ENCODE measurements at places on chromosomes 7 and 10.

DNA sequence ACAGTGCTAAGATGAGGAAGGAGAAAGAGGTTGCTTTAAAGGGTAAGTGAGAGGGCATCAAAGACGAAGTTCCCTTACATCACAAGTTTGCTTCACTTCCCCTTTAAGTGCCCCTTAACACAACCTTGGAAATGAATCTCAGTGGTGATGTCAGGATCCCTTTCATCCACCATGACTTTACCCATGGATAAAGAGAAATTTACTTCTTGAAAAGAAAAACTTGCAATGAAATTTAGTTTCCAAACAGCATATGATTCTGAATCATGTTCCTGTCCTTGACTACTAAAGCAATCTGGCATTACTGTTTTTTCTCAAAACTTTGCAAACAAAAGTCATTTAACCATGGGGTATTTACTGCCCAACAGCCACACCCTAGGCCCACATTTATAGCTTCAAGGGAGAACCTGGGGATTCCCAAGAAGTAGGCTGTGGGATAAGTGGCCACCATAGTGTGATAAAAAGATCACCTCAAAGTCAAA is 135.9 kb downstream of the ITGB8 start:
- no peak for DNase-seq

DNA sequence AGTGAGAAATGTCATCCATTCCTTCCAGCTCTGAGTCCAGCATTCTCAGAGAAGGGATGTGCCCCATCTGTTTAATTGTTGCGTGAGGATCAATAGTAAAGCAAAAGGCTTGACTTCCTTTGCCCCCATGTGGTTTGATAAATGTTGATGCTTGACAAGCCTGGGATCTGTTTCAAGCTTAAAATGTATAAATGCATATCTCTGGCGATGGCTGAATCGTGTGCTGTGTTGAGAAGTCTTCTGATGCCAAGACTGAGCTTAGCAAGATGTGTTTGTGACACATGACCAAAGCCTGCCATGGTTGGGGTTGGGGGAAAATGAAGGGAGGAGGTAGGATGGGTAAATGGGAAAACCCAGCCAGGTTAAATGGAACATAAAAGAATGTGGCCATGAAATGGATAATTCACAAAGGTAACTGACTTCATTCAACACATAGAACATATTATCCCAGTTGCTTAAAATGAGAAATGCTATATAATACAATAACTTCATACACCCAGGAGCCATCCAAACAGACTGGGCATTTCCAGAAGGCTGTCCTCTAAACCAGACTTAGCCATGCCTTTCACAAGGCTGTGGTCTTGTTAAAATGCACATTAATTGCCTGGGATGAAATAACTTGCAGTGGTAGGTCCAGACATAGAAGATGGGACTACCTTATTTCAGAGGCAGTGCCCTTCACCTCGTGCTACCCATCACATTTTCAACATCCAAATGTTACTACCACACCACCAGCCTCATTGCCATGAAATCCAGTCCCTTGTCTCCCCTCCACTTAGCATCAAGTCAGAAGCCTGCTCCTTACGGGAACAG is 147.3 kb upstream of the PDE1C start:
- DNase-seq, result no peak

DNA sequence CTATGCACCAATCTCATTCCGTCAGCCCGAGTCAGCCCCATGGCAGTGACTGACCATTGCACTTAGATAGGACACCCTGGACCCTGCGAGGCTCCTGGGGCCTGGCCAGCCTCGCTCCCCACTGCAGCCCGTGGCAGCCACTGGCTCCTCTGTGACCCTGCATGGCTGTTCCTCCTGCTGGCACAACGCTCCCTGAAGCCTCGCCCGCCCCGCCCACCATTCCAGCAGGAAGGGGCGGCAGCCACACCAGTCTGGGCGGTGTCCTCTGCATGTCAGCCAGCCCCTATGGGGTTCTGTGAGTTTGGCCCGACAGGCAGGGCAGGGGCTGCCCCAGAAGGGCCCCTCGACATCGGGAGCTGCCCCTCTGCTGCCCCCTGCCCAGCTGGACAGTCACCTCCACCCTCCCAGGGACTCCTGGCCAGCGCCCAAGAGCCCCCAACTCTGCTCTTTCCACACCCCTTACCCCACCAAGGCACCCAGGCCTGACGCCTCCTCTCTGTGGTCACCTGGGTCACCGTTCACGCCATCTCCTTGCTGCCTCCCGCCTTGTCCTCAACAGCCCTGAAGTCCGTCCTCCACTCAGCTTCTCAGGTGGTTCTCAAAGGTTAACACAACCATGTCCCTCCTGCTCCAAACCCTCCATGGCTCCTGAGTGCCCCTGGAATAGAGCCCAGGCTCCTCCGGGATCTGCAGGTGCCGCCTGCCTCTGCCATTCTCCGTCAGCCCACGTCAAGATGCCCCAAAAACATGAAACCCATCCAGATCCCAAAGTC is 103.5 kb downstream of the MICALL2 start:
- DNase-seq, result no peak

GRCh38 chr7:79922894-79923293 is 211.7 kb upstream of the GNAI1 start:
- no peak for DNase-seq

GRCh38 chr10:119211625-119212441 is 4.5 kb downstream of the GRK5 start:
- DNase-seq, result no peak

- DNase-seq, result no peak
Observed at GRCh38 chr10:76738991-76739390, 898.6 kb downstream of the KCNMA1 start.

- peak; percentile 18 for DNase-seq
Observed at GRCh38 chr7:37311355-37311754, 137.3 kb downstream of the ELMO1 start.

- DNase-seq, result no peak
Observed at GRCh38 chr7:133234961-133235875, 17.7 kb upstream of the EXOC4 start.

DNA sequence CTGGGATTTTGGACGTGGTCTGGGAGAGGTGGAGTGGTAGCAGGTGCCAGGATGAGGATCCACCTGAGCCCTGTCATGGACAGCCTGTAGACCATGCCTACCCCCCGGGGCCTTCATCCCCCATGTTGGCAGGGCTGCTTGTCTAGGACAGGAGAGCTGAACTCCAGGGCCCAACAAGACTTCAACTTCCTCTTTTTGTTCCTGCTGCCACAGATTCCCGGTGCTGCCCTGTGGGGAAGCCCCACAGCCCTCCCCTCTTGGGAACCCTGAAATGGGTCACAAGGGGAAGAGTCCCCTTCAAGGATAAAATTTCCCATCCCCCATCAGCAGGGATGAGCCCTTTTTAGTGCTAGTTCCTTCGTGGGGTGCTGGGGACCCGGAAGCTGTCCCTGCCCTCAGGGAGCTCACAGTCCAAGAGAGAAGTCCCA is 1.3 kb upstream of the CUEDC2 start:
- DNase-seq, result no peak

- no peak for DNase-seq
Observed at GRCh38 chr10:78540355-78541076, 506.9 kb downstream of the RPS24 start.

DNA sequence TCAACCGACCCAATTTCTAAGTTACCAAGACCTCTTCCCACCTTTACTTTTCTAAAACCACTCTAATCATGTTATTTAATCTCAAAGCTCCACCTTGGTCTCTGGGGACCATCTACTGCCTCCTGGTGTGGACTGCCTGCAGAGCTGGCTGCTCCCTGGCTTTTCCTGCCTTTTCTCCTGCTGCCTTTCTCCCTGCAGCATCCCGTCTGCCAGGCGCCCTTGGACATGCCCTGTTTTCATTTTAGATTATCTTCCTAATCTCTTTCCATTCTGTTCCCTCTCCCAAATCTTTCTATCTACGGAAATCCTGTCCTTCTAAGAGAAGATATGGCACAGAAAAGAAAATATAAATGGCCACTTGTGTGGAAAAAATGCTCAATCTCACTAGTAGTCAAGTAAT is 23.1 kb downstream of the TCAF1 start:
- DNase-seq, result no peak

DNA sequence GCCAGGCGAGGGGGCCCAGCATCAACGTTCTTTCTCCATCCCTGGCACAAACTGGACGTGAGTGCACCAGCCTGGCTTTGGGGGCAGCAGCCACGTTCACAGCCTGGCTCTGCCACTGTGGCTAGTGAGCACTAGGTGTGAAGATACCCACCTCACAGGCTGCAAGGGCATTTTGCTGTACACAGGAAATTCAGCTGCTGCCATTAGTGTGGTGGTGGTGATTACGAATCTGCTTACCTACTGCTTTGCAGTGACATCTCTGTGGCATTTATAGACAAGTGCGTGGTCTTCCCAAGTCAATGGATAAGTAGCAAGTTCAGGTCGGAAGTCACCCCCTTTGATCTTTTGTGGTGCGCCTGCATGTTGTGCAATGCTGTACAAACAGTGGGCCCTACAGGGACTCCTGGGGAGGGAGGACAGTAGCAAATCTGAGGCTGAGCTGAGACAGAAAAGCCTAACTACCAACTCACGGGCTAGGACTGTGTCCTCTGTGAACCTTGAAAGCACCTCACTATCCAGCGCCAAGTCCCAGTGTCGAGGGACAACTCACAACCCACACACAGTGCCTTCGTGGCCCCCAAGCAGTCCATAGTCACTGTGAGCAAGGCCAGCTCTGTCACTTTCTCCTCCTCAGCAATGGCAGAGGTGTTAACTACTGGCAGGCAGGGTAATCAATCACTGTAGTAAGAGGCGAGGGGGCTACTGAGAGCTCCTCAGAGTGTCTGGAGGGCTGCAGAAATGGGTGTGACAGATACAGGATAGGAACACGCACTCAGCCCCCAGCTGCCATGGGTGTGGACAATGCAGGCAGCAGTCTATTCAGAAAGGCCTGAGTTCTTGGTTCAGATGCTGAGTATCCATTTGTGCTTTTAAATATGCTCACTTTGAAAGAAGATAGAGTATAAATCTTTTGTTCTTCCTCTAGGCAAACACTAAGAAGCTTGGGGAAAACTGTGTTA is 17.0 kb upstream of the MMP21 start:
- DNase-seq, result no peak

DNA sequence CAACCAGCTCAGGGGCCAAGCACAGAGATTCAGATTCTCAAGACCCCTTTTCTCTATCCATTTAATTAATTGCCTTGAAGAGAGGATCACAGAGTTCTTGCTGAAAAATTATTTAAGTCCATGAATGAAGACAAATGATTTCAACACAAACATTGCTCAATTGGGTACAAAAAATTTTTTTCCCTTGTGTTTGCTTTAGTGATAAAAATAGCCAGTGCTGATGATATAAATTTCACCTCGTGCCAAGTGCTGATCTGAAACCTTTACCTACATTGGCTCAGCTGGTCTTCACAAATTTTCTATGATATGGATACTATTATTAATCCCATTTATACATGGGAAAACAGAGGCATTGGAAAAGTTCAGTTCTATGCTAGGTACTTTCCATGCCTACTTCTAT is 377.1 kb downstream of the NRG3 start:
- DNase-seq, result no peak

DNA sequence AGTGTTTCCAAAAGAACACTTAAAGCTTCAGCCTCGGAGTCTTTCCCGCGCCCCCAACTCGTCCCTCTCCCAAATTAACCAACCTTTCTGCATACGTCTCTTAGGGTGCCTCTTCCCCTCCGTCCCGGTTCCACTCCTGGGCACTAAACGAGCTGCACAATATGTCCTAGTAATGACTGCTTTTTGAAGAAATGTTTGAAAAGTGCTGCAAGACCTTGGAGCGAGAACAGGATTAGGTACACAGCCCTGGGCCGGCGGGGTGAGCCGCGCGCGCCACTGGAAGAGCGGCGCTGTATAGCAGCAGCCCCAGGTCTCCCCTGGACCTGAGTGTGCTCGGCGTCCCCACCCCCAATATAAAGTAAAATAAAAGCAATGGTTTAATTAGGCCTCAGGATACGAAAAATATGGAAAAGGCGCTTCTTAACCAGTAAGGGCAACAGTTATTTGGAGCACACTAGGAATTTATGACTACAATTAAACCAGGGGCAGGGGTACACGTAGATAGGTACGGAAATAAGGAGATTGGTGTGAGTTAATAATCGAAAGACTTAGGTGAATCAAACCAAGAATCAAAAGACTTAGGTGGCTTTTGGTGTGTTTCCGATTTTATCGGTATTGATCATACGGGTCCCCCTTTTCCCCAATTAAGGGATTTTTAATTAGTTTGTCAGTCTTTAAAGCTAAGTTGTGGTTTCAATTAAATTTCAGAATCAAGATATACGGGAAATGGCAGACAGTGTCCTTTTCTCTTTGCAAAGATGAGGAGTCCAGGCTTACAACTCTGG is 1.9 kb downstream of the TET1 start:
- DNase-seq, result no peak

GRCh38 chr10:49841615-49842332 is 79.7 kb upstream of the OGDHL start:
- no peak for DNase-seq

- no peak for DNase-seq
Observed at GRCh38 chr10:55629793-55630490, 731.1 kb downstream of the ZWINT start.

- DNase-seq, result no peak
Observed at GRCh38 chr10:117533507-117534281, 8.9 kb upstream of the EMX2 start.

DNA sequence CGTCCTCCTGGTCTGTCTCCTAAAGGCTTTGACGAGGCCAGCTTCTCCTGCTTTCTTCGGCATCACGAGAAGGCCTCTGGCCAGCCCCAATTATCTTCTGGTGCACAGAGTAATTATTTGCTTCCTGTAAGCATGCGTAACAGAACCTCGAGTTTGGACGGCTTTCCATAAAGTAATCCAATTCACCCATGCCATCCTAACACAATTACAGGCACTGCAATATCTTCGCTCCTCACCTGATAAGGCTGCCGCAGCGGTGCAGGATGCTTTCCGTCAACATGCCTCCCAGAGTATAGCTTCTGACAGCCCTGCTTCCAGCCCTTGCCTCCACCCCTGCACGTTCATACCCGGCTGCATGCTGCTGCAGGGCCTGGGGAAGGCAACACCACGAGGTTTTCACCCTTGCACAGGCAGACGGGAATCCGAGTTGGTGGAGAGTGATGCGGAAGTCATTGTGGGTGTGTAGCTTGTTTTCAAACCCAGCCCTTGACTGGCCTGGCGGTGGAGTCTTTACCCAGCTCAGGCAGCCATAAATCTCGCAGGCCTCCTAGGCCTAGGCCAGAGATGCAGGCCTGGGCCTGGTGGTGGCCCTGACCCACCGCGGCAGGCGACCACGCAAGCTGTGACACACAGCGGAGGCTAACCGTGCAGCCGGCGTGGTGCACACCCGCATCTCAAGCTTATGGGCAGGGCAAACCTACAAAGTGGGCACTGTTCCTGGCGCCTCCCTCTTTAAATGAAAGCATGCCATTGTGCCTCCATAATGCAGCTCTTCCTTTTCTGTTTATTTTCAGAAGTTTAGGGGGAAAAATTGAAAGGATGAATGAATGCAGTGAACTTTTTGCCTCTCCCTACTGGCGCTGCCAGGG is 12.7 kb downstream of the EBF3 start:
- DNase-seq, result no peak

GRCh38 chr10:75736889-75737579 is 305.6 kb downstream of the LRMDA start:
- no peak for DNase-seq

- DNase-seq, result no peak
Observed at GRCh38 chr10:46525177-46525823, 31.2 kb downstream of the GPRIN2 start.

Data from T follicular helper cell (primary cell).